Cerebellar nuclear complex (tissue), 1 donor: ENCODE measurements at places on chromosomes 1 and 21.

GRCh38 chr1:112704934-112705627 lies 1.8 kb downstream of the RHOC start:
- no peak for DNase-seq

GRCh38 chr1:79259390-79260336 lies 253.1 kb upstream of the ADGRL4 start:
- no peak for DNase-seq

GRCh38 chr21:32807717-32808380 lies 36.3 kb upstream of the PAXBP1 start:
- no peak for DNase-seq

GRCh38 chr1:115922801-115923200 lies 53.5 kb upstream of the SLC22A15 start:
- DNase-seq: no peak

DNA sequence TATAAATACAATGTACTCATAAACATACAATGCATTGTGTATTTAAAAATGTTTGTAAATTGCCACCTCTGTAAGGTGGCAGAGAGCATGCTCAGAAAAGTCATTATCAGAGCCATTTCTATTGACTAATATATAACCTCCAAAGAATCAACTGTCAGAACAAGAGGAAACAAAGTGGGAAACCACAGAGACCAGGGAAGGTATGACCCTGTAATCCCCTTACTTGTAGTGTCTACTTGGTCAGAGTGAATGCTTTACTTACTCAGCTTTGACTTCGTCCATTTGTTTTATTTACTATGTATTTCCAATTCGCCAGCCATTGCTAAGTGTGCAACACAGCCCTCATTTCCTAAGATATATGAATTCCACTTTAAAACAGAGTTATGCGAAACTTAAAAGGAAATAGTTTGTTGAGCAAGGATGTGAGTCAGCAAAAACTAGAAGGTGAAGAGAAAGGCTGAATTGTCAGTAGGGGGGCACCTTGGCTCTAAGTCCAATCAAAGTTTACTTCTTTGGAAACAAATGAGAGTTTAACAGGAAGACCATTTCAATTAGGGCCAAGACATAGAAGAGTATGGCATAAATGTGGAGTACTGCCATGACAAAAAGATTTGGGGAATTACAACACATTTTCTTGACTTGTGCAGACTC lies 671.7 kb upstream of the PTBP2 start:
- no peak for DNase-seq

GRCh38 chr1:186654741-186655140 lies 25.5 kb downstream of the PTGS2 start:
- no peak for DNase-seq

GRCh38 chr1:86273066-86273465 lies 116.5 kb upstream of the COL24A1 start:
- DNase-seq: no peak
